ENCODE measurements at places on chromosomes 11 and 22. TPM values are rescaled to one million over a fixed set of nuclear protein-coding genes. Genes with fewer than 3 reads are reported as not detected.

ISX gene
- not detected for total RNA-seq

GAL gene
- not detected for total RNA-seq

DNA sequence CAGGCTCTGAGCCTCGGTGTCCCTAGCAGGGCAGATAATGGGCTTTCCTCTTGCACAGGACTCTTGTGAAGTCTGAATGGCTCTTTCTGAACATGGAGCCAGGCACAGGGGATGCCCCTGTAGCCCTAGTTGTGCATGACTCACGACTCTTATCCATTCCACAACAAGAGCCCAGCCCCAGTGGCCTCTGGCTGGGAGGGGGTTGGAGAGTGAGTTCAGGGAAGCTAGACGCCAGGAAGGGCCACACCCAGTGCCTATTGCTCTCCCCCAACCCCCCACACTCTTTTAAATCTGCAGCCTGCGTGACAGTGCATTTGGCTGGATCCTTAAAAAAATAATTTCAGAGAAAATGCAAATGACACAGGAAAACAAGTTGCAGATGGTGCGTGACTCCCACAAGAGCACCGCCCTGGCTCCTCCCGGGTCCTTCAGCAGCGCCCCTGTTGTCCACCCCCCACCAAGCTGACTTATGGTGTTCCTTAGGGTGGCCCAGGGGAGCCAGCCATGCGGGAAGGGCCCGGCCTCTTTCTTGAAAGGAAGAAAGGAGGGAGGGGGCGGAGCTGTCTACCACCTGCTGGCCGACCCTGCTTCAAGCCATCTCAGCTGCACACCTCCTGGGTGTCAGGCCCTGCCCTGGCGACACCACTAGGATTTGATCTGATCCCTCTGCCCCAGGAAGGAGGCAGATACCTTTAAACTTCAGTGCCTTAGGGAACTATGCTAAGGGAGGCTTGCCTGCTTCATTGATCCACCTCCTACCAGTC is 74.7 kb downstream of the MN1 start:
- no peak overlapping the region for H3K4me3 ChIP-seq
- no peaks in the 10 kb centered on the region for H3K27me3 ChIP-seq
- no peaks in the 10 kb centered on the region for H3K36me3 ChIP-seq
- H3K27ac ChIP-seq, result no peak overlapping the region
- H3K4me1 ChIP-seq, result no peaks in the 10 kb centered on the region
- DNase-seq, result no peak

- no peaks in the 10 kb centered on the region for H3K36me3 ChIP-seq
- H3K4me1 ChIP-seq, result no peaks in the 10 kb centered on the region
- H3K4me3 ChIP-seq, result no peak overlapping the region
- no peak for DNase-seq
Measured at GRCh38 chr11:16977136-16977993, 36.8 kb downstream of the PLEKHA7 start.

DNA sequence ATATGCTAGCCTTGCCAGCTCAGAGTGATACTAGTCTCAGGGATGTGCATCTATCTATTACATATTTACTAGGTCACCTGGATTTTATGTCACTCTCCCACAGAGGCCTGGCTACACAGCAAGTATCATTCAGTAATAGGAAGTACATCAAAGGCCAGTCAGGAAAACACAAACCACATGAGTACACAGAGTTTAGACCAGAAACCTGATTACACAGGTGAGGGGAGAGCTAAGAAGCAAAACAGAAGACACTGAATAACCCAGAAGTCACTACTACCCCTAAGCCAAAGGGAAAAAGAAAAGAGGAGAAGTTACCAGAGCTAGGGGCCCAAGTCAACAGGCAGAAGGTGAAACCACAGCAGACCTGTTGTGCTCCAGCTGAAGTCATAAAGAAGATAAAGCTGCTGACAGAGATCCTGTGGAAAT is 13.3 kb downstream of the LPXN start:
- peak overlapping the region; percentile 15 for H3K27ac ChIP-seq
- peaks cover 13% of the 10 kb centered on the region for H3K36me3 ChIP-seq
- H3K4me3 ChIP-seq, result no peak overlapping the region
- DNase-seq, result peak; percentile 32
- H3K4me1 ChIP-seq, result peaks cover 72% of the 10 kb centered on the region

DNA sequence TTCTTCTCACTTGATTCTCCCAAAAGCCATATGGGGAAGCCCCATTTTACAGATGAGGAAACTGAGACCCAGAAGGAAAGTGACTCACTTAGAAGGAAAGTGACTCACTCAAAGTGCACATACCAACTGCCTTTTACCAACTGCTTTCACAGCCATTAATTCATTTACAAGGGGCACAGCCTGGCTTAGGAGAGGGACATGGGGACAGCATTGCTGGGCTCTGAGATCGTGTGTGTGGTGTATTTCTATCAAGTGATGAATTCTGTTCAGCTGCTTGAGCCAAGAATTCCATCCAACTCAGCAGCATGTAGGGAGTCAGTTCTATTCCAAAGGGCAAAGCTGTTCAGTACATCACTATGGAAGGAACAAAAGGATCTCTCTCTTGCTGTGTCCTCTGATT is 23.5 kb upstream of the PAK1 start:
- no peak overlapping the region for H3K27ac ChIP-seq
- H3K4me1 ChIP-seq, result no peaks in the 10 kb centered on the region
- H3K27me3 ChIP-seq, result no peaks in the 10 kb centered on the region

- H3K36me3 ChIP-seq, result no peaks in the 10 kb centered on the region
- no peak overlapping the region for H3K27ac ChIP-seq
- H3K27me3 ChIP-seq, result peaks cover 9% of the 10 kb centered on the region
- H3K4me1 ChIP-seq, result no peaks in the 10 kb centered on the region
- DNase-seq, result no peak
- H3K4me3 ChIP-seq, result no peak overlapping the region
Measured at GRCh38 chr22:43409800-43410199, 2.0 kb upstream of the MPPED1 start.

ANO5 gene
- 0.09 TPM for total RNA-seq

DNA sequence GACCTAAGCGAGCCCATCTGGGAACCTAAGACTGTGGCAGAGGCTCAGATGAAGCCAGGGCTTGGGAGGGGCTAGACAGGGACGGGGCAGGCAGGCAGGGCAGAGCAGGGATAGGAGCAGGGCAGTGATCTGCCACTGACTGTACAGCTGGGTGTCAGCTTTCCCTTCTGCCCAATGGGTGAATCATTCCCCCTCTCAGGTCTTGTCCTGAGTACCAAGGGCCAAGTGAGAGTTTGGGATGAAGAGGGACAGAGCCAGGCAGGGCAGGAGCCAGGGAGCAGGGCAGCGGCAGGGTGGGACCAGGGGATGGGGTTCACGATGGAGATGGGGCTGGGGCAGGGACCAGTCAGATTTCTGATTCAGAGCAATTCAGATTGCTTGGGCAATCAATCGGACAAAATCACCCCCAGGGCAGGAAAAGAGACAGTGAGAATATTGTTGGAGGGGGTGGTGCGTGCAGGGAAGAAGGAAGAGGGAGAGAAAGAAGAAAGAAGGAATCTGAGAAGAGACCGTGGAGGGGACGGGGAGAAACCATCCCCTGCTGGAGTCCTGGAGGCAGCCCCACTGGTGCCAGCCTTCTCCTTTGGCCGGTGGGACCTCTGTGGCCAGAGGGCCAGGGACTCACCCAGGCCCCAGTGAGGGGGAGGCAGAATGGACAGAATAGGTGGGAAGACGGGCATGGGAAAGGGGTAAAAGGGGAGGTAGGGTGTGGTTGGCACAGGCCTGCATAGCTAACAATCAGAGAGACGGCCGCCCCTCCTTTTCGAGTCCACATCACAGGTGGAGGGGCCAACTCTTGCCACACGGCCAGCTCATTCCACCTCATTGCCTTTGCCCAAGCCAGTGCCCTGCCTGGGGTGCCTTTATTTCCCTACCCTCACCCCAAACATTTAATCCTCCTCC is 47.2 kb downstream of the CYTH4 start:
- H3K27me3 ChIP-seq, result peaks cover 10% of the 10 kb centered on the region
- no peak overlapping the region for H3K27ac ChIP-seq
- H3K36me3 ChIP-seq, result no peaks in the 10 kb centered on the region
- no peak overlapping the region for H3K4me3 ChIP-seq

PCNX3 gene
- 66.3 TPM for total RNA-seq

GRAP2 gene
- 140 TPM for total RNA-seq

DNA sequence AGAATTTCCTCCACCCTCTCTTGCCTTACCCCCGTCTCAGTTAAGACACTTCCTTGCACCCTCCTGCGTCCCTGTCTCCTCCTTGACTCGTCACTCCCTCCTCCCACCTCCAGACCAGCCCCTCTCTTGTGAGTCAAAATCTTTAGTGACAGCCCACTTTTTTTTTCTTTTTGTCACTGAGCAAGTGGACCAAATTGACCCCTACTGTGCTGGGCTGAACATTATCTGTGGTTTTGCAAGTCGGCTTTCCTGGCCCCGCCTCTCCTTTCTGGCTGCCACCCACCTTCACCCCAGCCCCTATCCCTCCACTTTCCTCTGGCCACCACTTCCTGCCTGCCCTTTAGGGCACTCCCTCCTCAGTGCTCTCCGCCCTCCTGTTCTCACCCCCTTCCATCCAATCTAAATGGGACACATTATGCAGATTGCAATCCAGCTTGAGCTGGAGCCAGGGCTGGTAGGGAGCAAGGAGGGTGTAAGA is at the start of gene APLNR:
TSS of gene APLNR (minus strand) at position 47 of the 478 bp plus-strand sequence. CDS start 246 bp downstream, outside the sequence.
- no peaks in the 10 kb centered on the region for H3K36me3 ChIP-seq
- H3K4me3 ChIP-seq, result no peak within 1 kb of the TSS
- no peak for DNase-seq
- H3K4me1 ChIP-seq, result no peaks in the 10 kb centered on the region
- H3K27ac ChIP-seq, result no peak within 1 kb of the TSS
- H3K27me3 ChIP-seq, result peaks cover 10% of the 10 kb centered on the region

All from CD4-positive, alpha-beta memory T cell (primary cell).